ENCODE measurements at places on chromosomes 7 and 10.

- DNase-seq = no peak
Observed at GRCh38 chr7:139294241-139294640, 46.9 kb upstream of the FMC1 start.

GRCh38 chr7:92835851-92836488, 403 bp downstream of the CDK6 start:
- DNase-seq = peak; percentile 24

GRCh38 chr7:150451833-150452461, 1.5 kb downstream of the GIMAP8 start:
- DNase-seq = no peak

- no peak for DNase-seq
Observed at GRCh38 chr7:23349484-23350157, 50.5 kb downstream of the MALSU1 start.

DNA sequence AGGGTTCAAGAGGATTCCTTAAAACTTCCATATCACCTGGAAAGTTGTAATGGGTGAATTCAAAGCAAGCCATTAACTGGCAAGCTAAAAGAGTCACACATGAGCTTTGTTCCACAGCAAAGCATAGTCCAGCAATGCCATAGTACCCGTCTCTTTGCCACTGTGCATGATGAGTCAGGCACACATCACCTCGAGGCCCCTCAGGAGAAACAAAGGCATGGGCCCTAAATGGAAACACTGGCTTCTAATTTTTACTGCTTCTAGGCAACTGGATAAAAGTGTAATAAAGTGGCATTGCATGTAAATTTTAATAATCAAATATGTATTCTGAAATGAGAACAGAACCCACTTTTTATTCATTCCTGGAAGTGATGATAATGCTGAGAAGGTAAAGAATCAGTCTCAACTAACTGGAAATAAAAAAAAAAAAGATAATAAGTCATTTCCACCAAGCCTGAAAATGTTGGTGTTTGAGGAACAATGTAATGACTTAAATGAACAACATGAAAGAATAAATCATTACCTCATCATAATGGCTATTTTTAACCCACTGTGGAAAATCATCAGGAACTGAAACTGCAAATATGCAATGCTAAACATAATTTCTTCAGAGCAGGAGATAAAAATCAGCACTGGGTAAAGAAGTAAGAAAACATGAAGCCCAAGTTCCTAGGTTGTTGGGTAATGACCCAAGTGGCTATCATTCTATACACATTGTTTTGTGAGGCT, 104.9 kb downstream of the CDK6 start:
- no peak for DNase-seq

DNA sequence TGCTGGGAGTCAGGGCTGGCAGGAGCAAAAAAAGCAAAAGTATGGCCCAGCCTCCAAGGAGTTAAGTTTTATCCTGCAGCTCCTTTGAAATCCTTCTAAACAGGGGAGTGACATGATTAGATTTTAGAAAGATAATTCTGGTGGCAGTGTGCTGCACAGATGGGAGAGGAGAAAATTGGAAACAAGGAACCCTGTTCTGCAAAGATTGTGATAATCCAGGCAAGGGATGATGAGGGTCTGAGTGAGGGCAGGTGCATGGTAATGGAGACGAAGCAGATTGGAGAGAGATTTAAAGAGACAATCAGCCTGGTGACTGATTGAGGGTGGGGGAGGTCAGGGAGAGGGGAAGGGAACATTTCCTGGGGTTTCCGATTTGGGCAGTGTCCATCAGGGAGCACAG, 444.7 kb upstream of the PODXL start:
- DNase-seq = no peak

DNA sequence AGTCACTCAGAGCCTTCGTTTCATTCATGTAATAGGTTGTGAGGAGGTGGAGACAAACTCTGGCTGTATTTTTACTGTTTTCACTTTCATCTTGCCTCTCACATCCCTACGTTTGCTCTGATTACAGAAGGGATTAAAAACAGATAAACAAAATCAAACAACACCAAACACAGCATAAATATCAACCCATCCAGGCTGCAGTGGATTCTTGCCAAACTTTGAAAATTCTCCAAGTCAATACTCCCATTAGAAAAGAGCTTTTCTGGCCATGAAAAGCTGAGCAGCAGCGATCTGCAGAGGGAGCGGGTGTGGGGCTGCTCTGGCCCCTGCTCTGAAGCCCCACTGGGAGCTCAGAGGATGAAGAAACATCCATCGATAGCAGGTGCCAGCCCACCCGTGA, 283.2 kb downstream of the WDR37 start:
- DNase-seq = no peak

GRCh38 chr7:90626013-90626412, 29.9 kb downstream of the CDK14 start:
- no peak for DNase-seq

GRCh38 chr7:11690395-11690794, 141.6 kb downstream of the THSD7A start:
- no peak for DNase-seq

DNA sequence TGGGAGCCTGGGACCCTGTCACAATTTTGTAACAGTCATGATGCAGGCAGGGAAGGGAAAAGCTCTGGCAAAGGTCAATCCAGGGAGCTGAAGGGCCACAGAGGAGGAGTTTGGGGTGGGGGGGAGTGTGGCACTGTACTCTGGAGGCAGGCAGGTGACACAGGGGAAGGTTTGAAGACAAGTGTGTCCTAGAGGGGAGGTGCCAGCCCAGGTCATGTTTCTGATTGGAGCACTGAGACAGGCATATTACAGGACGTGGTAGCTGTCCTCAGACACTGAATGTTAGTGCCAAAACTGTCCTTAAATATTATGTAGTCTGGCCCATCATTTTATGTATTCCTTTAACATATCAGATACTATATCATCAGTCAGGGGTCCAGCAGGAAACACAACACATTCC, 75.6 kb upstream of the LRRC4 start:
- DNase-seq = no peak

DNA sequence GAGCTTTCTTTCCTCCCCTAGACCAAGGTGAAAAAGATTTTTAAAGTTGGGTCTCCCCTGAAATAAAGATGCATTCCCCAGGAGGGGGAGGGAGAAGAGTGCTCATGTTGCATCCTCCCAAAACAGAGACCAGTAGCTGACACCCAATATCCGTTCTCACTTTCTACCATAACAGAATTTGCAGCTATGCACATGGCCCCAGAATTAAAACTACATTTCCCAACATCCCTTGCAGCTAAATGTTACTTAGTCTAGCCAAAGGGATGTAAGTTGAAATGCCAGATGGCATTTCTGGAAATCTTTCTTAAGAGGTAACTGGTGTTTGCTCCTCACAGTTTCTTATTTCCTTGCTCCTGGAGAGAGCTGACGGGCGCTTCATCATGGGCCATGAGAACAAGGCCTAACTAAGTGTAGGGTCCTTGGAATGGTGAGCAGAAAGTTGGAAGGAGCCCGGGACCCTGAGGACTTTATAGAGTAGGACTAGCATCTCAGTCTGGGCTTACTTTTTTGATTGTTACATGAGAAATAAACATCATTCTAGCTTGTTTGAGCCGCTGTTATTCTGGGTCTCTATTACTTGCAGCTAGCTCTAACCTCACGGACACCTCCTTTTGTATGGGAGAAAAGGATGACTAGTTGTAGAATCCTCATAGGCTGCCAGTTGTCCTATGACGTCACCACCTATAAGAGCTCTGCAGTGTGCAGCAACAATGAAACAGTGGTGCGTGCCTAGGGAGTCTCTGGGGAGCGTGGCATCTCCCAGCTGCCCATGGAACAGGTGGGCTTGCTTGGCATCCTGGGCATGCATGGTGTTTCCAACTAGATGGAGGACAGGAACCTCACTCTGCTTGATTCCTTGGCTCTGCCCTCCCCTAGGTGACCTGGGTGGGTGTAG, 46.1 kb upstream of the EXOC6 start:
- DNase-seq = no peak

DNA sequence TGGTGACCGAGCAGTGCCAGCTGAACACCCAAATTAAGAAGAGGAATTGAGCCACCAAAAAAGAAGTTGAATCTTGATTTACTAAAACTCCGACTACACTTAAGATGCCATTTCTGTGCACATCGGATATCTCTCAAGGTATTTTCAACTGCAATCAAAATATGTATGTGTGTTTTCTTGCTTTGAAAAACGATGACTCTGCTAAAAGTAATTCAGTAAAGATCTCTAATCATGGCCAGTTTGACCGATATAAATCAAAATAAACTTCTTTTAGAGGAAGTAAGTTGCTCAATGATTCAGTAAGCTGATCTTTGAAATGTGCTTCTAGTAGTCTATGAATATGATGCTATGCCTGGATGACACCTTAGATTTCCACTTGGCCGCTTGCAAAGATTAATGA, 453.5 kb upstream of the TPK1 start:
- no peak for DNase-seq

DNA sequence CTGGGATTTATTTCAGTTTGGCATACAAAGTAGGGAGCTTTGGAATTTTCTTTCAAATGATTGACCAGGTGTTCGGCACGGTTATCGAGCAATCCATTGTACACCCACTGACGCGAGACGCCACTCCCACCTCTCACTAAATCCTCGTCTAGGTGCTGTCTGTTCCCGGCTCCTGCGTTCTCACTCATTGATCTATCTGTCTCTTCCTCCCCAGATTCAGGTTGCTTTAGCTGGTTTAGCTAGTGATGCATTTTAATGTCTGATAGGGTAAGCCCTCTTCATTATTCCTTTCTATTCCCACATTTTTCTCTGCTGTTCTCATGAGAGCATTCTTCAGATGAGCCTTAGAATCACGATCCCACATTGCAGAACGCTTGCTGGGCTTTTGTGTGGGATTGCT, 91.7 kb downstream of the ELFN1 start:
- no peak for DNase-seq

Measured in stimulated activated CD8-positive, alpha-beta memory T cell treated with anti-CD3 and anti-CD28 coated beads, Interleukin-12 subunit alpha, Interleukin-12 subunit beta, amount 100 ng/mL, for 4 hours (primary cell).